Cerebellum (tissue), 4 donors: ENCODE measurements at places on chromosomes 5 and 9. TPM values are rescaled to one million over a fixed set of nuclear protein-coding genes. Genes with fewer than 3 reads are reported as not detected.
A peak's percentile ranks its signal among the peaks of the same experiment; 100 is the strongest.

LCN1 gene
- total RNA-seq, result not detected

C9orf153 gene
- 1.6 TPM for total RNA-seq

TAF11L10 gene
- not detected for total RNA-seq

CHMP5 gene
- 54.6 TPM for total RNA-seq

ACOT12 gene
- 2.4 TPM for total RNA-seq

F2RL2 gene
- total RNA-seq, result 0.27 TPM

C5orf22 gene
- total RNA-seq, result 20.3 TPM

LNPEP gene
- total RNA-seq, result 47.7 TPM

PCDHGB5 gene
- total RNA-seq, result 30.8 TPM

- DNase-seq, result no peak
These were observed 31.4 kb downstream of the PPARGC1B start for GRCh38 chr5:149761461-149761860.

DNA sequence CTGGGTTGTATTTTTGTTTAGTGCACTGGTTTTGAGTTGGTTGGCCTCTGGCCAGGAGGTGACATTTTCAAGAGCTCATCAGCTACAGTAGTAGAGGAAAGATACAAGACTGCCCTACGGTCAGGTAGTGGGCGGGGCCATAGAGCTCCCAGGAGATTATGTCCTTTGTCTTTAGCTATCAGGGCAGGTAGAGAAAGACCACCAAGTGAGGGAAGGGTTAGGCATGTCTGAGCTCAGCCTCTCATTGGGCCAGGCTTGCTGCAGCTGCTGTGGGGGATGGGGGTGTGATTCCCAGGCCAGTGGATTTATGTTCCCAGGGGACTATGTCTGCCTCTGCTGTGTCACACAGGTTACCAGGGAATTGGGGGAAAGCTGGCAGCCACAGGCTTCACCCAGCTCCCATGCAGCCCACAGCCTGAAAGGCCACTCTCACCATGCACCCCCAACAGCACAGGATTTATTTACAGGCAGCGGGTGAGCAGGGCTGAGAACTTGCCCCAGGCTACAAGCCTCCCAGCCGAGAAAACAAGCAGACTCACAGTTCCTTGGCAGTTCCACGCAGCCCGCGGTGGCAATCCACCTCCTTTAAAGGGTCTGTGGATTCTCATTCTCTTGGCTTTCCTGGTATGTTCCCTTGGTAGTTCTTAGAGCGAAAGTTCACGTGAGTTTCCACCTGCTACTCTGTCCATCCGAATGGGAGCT lies 37.5 kb upstream of the BOD1 start:
- DNase-seq, result no peak

- no peak for DNase-seq
These were observed 21.7 kb downstream of the C9orf152 start for GRCh38 chr9:110186254-110186653.

DNA sequence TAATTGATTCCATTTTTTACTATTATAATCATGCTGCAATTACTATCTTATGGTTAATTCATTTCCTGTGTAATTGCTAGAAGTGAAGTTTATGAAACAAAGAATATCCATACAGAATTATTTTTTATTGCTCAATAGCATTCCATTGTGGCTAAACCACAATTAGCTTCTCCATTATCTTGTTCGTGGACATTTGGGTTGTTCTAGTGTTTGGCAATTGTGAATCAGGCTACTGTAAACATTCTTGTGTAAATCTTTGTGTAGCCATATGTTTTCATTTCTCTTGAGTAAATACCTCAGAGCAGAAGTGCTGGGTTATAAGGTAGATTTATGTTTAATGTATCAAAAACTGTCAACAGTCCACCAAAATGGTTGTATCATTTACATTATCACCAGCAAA lies 341.1 kb downstream of the MAT2B start:
- no peak for DNase-seq

DNA sequence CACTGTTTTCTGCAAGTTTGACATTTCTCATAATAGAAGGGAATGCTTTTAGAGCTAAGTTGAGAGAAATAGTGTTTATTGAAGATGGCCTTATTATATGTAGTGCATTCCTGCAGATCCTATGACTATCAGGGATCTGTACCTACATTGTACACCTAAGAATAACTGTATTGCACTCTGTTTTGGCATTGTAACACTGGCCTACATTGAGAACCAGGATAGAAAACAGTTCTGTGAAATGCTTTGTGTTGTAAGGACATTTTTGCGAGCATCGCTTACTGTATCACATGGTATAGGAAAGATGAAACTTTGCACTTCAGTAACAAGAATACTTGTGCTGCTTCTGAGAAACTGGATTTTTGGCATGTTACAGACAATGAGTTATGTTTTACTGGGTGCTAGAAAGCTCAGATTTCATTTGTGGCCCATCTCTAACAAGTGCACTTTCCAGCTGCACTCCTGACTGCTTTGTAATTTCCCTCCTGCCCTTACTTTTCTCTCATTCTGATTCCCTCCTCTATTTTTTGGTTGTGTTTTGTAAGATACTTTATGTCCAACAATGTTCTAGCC lies 30.6 kb downstream of the C9orf85 start:
- DNase-seq, result no peak

- DNase-seq, result no peak
These were observed 16.0 kb upstream of the SLC25A51 start for GRCh38 chr9:37919956-37920335.

- no peak for DNase-seq
These were observed 16.8 kb downstream of the ALDOB start for GRCh38 chr9:101418518-101419430.

DNA sequence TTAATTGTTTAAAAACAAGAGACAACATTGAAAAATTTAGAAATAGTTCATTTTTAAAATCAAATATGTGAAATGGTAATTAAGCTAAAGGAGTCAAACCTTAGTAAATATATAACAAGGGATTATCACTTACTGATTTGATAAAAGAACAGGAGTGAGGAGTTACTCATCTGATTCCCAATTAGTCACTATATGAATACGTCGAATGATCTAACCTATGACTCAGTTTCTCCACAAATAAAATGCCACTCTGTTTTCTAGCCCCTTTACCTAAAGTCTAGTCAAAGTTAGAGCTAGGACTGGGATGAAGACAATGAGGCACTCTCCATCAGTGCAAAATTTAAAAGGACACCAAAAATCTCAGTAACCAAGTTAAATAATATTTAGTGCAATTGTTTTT lies 70.4 kb upstream of the RASEF start:
- no peak for DNase-seq

DNA sequence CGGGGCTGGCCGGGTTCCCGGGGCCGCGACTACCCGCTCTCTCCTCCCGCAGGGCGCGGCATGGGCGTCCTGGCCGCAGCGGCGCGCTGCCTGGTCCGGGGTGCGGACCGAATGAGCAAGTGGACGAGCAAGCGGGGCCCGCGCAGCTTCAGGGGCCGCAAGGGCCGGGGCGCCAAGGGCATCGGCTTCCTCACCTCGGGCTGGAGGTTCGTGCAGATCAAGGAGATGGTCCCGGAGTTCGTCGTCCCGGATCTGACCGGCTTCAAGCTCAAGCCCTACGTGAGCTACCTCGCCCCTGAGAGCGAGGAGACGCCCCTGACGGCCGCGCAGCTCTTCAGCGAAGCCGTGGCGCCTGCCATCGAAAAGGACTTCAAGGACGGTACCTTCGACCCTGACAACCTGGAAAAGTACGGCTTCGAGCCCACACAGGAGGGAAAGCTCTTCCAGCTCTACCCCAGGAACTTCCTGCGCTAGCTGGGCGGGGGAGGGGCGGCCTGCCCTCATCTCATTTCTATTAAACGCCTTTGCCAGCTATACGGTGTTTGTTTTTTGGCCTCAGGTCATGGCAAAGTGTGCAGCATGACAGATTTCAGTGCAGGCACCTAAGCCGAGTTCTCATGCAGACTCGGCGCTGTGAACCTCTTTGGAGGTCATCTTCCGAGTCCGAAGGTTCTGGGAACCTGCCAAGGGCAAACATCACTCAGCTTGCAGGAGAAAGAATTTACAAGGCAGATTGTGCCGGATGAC lies 516 bp downstream of the MRPL41 start:
- no peak for DNase-seq

GRCh38 chr5:133702791-133703770 lies 90.7 kb upstream of the FSTL4 start:
- no peak for DNase-seq

DNA sequence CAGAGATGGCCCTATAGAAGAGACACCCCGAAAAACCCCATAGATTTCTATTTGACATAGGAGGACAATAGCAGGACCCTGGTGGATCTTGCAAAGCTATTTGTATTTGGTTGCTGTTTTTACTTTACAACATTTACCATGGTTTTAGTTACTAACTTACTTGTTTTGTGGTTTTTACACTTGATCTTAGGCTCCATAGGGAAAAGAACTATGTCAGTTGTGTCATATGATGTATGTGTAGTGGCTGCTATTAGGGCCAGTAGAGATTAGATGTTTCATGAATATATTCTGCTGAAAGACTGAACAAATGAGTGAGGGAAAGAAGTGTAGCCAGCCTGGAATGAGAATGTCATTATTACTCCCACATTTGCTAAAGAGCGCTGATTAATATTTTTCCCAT lies 388.1 kb downstream of the SEMA5A start:
- no peak for DNase-seq

DNA sequence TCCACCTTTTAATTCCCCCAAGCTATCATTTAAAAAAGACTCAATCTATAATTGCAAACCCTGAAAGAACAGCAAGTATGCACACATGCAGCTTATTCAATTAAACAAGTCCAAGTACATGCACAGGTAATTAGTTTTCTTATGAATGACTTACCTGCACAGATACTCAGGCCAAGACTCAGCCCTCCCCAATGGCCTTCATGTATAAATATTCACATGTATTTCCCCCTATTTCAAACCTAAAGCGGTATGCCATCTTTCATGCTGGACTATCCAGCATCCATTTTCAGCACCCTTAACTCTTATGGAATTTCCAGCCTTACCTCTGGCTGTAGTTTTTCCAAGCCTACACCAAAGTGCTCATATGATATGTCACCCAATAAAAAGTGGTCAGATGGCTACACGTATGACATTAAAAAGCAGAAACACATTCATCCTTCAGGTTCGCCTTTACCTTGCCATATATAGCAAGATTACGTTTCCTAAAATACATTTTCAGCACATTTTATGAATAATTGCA lies 205.5 kb downstream of the MEF2C start:
- no peak for DNase-seq

DNA sequence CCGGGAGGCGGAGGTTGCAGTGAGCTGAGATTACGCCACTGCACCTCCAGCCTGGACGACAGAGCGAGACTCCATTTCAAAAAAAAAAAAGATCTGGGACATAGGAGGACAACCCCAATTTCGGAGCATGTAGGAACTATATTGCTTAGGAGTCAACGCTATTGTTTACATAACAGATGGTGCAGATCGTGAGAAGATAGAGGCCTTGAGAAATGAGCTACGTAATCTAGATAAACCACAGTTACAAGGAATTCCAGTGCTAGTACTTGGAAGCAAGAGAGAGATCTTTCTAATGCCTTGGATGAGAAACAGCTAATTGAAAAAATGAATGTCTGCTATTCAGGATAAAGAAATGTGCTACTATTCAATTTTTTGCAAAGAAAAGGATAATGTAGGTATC lies 20.3 kb downstream of the TBC1D2 start:
- DNase-seq, result no peak

- no peak for DNase-seq
These were observed 37.3 kb upstream of the TMEM252 start for GRCh38 chr9:68577774-68578591.

GRCh38 chr5:54678737-54679136 lies 161.2 kb downstream of the SNX18 start:
- DNase-seq, result peak; percentile 50

GRCh38 chr9:136343121-136343883 lies 16.0 kb downstream of the GPSM1 start:
- no peak for DNase-seq

DNA sequence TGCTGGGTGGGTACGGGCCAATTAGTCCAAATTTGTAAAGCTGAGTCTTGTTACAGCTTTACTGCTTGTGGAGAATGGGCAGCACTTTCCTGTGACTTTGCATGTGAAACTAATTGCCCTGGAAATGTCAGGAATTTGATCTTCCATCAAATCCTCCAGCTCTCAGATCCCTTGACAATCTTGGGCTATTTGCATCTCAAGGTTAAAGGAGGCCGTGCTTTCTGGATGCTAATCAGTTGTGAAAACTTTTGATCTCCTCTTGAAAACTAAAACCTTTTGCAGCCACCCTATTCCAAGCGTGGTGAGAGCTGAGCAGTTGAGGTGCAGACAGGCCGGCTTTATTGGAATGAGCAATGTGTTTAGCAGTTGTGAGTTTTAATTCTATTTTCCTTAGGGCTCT lies 68.0 kb upstream of the CLINT1 start:
- no peak for DNase-seq

DNA sequence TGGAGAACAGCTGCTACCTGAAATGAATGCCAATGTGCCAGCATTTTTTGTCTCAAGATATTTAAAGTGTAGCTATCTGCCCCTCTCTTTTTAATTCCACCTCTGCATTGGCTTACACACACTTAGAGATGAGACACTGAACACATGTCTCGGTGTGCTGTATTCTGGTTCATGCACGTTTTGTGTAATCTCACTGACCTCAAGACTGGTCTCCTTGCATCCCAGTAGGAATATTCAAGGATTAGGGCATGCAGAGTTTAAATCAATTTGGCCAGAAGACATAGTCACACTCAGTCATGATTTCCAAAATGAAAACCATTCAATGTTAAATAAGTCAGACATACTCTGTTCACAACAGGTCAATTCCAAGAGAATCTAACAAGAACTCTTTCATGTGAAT lies 561.8 kb upstream of the TUSC1 start:
- no peak for DNase-seq

GRCh38 chr9:133716564-133717112 lies 21.5 kb downstream of the SARDH start:
- DNase-seq, result no peak

GRCh38 chr9:105828596-105829213 lies 134.4 kb downstream of the TMEM38B start:
- DNase-seq, result no peak

DNA sequence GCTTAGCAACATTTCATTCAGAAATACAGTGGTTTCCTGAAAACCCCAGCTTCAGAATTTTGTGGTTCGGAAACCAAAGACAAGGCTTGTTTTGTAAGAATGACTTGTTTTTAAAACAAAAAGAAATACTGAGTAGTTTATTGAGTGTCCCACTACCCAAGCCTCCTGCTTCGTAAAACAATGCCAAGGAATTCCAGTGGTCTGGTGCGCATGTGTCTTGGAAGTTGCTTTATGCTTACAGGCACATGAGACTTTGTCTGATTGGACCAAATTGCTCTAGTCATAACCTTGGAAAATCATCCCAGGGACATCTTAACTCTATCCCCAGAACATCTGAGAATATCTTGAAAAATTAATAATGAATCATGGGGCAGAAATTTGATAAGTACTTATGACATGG lies 77.1 kb upstream of the FST start:
- DNase-seq, result no peak

GRCh38 chr5:100676817-100677631 lies 141.8 kb downstream of the FAM174A start:
- DNase-seq, result no peak
